ENCODE measurements at places on chromosomes 1 and 21. TPM values are rescaled to one million over a fixed set of nuclear protein-coding genes. Genes with fewer than 3 reads are reported as not detected.

Gene WNT3A
- 0.17 TPM for total RNA-seq

Gene AIRE
- 1.2 TPM for total RNA-seq

- DNase-seq = no peak
- peaks cover 5% of the 10 kb centered on the region for H3K27me3 ChIP-seq
- no peak overlapping the region for H3K27ac ChIP-seq
- H3K4me1 ChIP-seq = no peaks in the 10 kb centered on the region
- peaks cover 5% of the 10 kb centered on the region for H3K36me3 ChIP-seq
Measured at GRCh38 chr21:29022166-29022565, 2.3 kb upstream of the USP16 start.

DNA sequence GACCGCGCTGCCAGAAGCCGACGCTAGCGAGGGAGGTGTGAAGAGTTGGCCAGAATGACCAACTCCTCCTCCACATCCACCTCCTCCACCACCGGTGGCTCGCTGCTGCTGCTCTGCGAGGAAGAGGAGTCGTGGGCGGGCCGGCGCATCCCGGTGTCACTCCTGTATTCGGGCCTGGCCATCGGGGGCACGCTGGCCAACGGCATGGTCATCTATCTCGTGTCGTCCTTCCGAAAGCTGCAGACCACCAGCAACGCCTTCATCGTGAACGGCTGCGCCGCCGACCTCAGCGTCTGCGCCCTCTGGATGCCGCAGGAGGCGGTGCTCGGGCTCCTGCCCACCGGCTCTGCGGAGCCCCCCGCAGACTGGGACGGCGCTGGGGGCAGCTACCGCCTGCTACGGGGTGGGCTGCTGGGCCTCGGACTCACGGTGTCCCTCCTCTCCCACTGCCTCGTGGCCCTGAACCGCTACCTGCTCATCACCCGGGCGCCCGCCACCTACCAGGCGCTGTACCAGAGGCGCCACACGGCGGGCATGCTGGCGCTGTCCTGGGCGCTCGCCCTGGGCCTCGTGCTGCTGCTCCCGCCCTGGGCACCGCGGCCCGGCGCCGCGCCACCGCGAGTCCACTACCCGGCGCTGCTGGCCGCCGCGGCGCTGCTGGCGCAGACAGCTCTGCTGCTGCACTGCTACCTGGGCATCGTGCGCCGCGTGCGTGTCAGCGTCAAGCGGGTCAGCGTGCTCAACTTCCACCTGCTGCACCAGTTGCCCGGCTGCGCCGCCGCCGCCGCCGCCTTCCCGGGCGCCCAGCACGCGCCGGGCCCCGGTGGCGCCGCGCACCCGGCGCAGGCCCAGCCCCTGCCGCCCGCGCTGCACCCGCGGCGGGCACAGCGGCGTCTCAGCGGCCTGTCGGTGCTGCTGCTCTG is 1.2 kb downstream of the GPR88 start:
- H3K36me3 ChIP-seq = no peaks in the 10 kb centered on the region
- DNase-seq = peak; percentile 83
- H3K27ac ChIP-seq = no peak overlapping the region
- peak overlapping the region; percentile 62 for H3K4me3 ChIP-seq

DNA sequence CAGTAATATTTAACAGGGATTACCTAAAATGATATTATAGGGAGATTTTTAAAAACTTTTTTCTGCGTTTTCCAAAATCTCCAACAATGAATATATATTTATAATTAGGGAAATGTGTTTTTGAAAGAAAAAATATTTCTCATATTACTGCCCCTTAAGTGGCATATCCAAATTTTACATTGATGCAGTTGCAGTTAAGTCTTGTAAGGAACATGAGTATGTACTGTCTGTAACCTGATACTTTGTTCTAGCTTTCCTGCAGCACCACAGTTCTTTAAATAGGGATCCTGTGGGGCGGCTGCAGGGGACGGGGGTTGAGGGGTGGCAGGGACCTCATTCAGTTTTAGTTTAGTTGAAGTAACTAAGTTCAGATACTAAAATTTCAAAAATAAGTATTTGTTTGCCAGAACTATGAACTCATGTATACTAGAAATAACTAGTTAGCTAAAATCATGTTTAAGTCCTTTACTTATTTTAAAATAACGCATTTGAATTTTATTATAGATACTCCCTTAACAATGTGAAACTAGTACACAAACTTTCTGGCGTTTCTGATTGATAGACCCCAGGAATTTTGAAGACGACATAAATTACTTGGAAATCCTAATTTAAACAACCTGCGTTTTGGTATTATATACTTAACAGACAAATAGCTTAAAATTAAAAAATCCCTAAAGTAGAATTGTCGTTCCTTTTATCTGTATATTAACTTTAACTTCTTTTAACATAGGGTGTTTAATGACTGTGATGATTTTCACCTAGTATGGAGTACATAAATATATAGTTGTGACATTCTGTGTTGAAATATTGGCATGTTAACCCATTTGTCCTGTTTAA is 639 bp upstream of the DNAJB4 start:
- H3K36me3 ChIP-seq = no peaks in the 10 kb centered on the region
- DNase-seq = peak; percentile 85
- H3K4me3 ChIP-seq = peak overlapping the region; percentile 85
- peaks cover 6% of the 10 kb centered on the region for H3K4me1 ChIP-seq

DNA sequence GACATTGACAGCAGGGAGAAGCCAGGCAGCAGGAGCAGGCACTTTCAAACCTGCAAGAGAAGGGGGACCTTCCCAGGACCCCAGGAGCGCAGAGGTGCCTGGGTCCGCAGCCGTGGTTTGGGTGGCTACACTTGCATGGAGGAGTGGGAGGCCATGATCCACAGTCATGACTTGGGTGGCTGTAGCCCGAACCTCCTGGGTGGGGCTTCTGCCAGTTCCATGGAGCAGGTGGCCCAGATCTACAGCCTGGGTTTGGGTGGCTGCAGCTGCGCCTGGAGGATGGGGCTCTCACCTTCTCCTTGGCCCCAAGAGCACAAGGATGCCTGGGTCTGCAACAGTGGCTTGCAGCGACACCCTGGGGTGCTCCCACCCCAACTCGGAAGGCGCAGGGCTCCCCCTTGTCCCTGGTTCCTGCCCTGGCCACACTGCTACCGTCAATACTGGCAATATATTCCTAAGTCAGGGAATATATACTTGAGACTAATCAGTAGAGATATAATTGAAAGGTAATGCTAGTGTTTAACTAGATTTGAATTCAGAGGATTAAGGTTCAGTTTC is 2.3 kb upstream of the OR6K6 start:
- no peaks in the 10 kb centered on the region for H3K36me3 ChIP-seq
- no peak for DNase-seq
- no peak overlapping the region for H3K4me3 ChIP-seq
- H3K27me3 ChIP-seq = no peaks in the 10 kb centered on the region

DNA sequence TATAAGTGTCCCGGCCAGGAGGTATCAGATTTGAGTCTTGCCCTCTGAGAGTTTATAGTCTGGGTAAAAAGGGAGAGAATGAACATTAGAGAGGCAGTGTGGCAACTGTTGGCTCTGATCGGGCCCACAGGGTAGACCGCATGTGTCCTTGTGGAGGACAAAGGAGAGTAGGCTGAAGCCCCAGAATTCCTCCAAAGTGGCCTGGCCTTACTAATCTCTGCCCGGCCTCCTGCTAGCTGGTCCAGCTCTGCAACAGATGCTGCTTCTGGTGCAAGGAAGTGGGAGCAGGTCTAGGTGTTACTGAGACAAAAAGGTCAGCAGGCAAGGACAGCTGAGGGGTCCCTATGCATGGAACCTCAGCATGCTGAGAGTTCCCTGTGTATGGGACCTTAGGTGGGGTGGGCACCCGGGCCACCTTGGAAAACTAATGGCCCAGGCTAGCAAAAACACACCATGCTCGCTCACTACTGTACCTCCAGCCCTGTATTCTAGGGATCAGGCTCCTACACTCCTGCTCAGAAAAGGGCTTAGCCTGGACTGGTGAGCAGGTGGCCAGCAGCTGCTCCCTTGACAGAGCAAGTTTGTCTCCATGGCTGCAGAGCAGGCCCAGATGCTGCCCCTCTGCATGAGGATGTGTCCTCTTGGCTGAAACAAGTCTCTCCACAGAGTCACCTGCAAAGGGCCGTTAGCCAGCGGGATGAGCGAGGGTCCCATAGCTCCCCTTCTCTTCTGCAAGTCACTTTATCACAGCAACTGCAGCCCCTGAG is 30.3 kb upstream of the RGS16 start:
- H3K4me1 ChIP-seq = peaks cover 3% of the 10 kb centered on the region
- peak overlapping the region; percentile 91 for H3K27ac ChIP-seq
- DNase-seq = no peak
